ENCODE measurements at places on chromosomes 5 and 9.

DNA sequence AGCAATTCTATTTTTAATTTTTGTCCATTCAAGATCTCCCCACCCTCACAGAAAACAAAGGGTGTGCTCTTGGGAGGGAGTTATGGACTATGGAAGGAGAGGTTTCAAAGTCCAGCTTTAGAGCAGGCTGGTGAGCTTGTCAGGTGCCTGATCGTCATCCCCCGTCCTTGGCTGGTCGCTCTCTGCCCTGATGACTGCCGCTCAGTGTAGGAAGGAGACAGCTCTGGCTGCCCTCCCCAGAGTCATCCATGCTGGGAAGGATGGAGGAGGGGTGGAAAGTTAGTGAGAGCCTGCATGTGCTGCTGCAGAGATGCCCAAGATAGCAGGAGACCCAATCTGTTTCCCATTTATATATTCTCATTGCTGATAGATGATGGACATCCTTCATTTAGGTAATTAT, 96.6 kb downstream of the NLN start:
- peak; percentile 42 for DNase-seq

- DNase-seq = no peak
These were observed 139.6 kb downstream of the CHSY3 start for GRCh38 chr5:130043834-130044233.

DNA sequence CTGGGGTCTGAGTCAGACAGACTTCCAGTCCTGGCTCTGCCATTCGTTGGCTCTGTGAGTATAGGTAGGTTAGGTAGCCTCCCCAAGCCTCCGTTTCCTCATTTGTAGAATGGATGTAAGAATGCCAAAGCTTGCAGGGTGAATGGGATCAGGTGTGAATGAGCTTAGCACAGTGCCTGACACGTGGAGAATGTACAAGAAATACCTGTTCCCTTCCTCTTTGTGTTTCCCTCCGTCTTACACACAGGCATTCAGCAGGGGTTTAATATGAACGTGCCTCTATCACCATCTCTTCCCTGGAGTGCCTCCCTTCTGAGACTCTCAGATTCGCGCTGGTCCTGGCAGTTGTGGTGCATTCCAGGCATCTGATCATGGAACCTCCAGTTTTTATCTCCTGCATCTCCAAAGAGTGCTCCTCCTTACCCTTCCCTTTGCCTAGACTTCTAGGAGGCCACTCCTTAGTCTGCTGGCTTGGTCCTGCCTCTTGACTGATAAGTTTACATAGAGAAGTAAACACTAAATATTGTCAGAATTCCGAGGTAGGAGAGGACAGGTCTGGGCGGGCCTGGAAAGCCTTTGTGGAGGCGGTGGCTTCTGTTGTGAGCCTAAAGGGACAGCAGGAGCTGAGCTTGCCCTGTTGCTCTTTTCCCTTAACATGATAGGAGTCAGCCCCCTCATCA, 199.4 kb downstream of the AOPEP start:
- DNase-seq = no peak

DNA sequence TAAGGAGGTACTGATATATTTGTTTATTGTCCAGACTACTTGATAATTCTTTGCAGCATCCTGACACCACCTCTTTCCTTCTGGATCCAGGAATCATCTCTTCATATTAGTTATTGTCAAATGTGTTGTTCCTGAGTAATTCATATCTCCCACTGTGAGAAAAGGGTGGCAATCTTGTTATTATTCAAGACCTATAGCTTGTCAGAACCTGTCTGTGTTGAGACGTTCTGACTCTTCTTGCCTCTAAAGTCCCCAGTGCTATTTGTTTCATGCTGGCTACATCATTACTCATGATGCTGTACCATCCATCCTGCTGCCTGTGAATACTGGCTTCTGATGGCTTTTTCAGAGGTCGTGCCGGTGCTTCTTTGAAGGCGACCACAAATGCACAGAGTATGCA, 68.7 kb upstream of the TAF11L2 start:
- DNase-seq = no peak

- DNase-seq = no peak
These were observed 133.3 kb downstream of the CACNA1B start for GRCh38 chr9:138010861-138011260.

DNA sequence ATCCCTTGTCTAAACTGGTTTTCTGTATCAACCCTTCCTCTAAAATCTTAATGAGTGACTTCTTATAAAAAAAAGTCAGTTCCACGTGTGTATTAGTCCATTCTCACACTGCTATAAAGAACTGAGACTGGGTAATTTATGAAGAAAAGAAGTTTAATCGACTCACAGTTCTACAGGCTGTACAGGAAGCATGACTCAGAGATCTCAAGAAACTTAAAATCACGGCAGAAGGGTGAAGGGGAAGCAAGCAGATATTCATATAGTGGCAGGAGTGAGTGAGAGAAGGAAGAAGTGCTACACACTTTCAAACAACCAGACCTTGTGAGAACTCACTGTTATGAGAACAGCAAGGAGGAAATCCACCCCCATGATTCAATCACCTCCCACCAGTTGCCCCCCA, 307.8 kb upstream of the ARRDC3 start:
- DNase-seq = no peak

DNA sequence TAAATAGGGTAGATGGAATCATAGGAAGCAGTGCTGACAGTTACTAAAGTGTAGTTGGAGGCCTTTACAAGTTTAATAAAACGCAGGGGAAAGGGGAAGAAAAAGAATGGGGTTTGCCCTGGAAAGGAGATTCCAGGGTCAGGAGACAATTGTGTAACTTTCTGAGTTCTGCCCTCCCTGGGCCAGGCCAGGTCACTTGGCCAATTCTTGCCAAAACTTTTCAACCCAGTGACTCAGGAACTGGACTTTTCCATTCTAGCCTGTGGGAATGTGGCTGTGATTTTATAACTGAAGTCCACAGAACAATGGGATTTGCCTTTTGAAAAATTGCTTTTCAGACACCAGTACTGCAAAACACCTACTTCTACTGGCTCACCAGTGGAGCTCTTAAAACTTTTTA, 289.8 kb upstream of the ANKRD55 start:
- peak; percentile 43 for DNase-seq

DNA sequence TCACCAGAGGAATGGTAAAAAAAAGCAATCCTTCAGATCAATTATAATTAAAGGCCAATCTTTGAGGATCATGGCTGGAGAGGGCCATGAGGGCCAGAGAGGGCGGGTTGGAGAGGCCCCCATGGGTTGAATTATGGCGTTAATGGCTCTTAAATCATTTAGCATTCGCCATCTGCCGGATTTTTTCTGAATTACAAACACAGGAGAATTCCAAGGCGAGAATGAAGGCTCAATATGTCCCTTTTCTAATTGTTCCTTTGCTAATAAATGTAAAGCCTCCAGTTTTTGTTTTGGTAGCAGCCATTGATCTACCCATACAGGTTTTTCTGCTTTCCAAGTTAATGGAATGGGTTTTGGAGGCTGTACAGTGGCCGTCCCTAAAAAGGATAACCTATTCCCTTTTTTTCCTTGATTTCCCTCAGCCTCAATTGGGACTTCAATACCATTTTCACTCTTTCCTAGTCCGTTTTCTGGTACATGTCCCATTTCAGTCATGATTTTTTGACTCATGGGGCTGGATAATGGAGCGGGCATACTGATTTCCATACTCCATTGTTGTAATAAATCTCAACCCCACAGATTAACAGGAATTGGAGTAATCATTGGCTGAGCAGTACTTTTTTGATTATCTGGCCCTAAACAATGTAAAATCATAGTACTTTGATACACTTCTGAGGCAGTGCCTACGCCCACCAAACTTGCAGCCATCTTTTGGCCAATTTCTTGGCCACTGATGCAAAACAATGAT, 6.7 kb upstream of the TMEM141 start:
- DNase-seq = no peak

DNA sequence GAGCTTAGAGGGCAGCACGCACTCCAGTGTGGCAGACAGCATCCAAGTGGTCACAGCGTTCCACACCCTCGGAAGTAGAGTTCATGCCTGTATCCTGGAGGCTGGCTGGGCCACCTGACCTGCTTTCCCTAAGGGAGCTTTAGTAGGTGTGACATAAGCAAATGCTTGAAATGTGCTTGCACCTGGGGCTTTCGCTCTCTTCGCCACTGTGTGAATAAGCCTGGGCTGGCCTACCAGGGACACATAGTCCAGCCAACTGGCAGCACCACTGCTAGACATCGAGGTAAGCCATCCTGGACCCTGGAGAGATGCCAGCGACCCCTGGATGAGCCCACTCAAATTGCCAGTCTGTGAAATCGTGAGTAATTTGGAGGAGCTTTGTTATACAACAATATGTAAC, 24.9 kb upstream of the IRX4 start:
- DNase-seq = no peak

DNA sequence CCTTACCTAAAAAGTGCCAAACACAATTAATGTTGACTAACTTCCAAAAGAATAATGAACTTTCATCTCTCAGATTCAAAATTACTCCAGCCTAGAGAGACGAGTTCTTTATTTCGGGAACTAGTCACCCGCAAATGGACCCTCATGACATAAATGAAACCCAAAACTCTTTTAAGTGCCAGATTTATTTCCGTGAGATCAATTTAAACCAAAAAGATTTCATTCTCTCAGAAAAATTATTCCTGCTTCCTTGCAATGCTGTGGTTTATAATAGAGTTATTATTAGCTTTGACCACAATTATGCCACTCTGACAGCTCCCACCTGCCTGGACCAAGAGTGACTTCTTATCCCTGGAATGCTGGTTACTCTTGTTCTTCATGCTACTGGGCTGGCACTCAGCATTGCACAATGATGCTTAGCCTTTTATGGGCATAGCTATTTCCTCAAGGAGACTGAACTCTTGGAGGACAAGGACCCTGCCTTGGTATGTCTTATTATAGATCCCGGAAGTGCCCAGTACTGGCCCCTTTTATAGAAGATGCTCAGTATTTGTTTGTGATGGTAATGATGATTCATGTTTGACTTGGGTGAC, 183.5 kb downstream of the SNX18 start:
- peak; percentile 100 for DNase-seq
